ENCODE measurements at places on chromosomes 12 and 14. TPM values are rescaled to one million over a fixed set of nuclear protein-coding genes. Genes with fewer than 3 reads are reported as not detected.

- H3K4me3 ChIP-seq: no peak overlapping the region
- no peaks in the 10 kb centered on the region for H3K36me3 ChIP-seq
- H3K4me1 ChIP-seq: peaks cover 4% of the 10 kb centered on the region
- no peaks in the 10 kb centered on the region for H3K27me3 ChIP-seq
These were observed 4.7 kb downstream of the ASIC1 start for GRCh38 chr12:50061946-50062686.

- no peak overlapping the region for H3K27ac ChIP-seq
- H3K27me3 ChIP-seq: no peaks in the 10 kb centered on the region
- H3K36me3 ChIP-seq: no peaks in the 10 kb centered on the region
- peaks cover 59% of the 10 kb centered on the region for H3K4me1 ChIP-seq
- DNase-seq: no peak
These were observed 14.0 kb downstream of the SYNE3 start for GRCh38 chr14:95502381-95502950.

DNA sequence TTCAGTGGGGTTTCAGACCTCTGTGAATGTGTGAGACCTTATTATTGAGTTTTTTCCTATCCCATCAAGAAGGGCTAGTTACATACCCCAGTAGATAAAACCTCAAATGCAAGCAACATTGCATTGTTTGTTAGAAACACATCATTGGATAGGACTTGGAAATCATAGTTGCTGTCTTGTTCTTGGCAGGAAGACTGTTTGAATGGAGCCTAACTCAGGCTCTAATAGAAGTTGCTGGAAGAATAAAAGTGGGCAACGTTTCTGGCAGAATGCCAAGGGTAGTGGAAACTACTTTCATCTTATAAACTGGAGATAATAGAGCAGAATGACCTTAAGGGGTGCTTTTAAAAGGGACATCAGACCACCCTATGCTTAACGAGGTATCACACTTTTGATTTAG is 9.9 kb upstream of the PTHLH start:
- no peak overlapping the region for H3K4me3 ChIP-seq
- no peaks in the 10 kb centered on the region for H3K36me3 ChIP-seq
- no peak for DNase-seq
- no peak overlapping the region for H3K27ac ChIP-seq

DNA sequence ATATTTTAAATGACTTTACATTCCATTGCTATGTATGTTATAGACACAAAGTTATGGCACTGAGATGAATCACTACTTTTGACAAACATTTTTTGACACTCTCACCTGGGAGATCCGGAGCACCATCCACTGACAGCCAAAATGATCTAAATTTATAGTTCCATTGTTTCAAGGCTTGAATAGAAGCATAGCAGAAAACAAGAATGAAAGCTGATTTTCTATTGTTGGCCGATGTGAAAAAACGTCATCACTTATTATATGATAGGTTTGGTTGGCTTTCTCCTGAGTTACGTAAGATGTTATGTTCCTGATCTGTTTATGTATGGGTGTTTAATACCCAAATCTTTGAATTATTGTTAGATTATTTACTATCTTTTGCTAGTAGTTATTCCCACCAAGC is 306.2 kb downstream of the PAWR start:
- H3K27me3 ChIP-seq: no peaks in the 10 kb centered on the region
- H3K27ac ChIP-seq: no peak overlapping the region
- H3K36me3 ChIP-seq: no peaks in the 10 kb centered on the region
- DNase-seq: no peak
- no peak overlapping the region for H3K4me3 ChIP-seq

DNA sequence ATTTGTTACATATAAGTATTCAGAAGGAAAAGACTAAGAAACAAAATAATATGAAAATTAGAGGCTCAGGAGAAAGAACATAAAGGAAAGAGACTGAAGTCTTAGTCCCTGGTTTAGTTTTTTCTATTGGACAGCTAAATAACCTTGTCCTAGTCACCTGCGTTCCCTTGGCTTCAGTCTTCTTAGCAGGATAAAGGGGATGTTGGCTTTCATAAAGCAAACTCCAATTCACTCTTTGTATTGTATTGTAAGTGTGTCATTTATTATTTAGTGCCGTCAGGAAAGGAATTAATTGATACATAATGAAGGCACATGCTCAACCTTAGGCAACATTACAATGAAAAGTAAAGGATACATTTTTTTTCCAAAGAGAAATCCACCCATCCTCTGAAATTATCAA is 190.3 kb upstream of the PPFIA2 start:
- H3K36me3 ChIP-seq: no peaks in the 10 kb centered on the region
- no peaks in the 10 kb centered on the region for H3K4me1 ChIP-seq
- H3K4me3 ChIP-seq: no peak overlapping the region
- no peaks in the 10 kb centered on the region for H3K27me3 ChIP-seq
- no peak overlapping the region for H3K27ac ChIP-seq

DNA sequence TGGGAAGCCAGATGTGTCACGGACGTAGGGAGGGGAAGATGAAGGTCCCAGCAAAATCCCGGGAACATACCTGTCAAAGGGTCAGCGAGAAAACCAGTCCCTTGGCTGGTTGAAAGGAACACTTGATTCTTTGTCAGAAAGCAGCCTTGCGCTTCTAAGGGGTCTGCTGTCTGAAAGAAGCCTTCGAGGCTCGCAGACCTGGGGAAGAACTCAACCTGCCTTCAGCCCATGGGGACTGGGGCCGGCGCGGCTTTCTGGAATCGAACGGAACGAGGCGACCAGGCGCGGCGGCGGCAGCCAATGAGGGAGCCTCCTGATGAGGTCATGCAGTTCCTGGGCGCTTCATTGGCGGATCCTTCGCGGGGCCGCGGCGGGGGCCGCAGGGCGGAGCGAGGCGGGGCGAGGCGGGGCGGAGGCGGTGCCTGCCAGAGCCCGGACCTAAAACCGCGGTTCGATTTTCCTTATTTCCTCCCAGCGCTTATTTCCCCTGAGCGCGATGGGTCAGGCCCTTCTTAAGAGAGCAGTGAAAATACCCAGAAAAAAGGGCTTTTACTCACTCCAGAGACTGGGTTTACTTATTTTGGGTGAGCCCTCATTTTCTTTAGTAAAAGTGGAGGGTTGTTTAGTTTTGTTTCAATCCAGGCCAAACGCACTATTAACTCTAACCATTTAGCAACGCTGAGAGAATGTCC is 11.8 kb upstream of the TTC7B start:
- DNase-seq: peak; percentile 67
- H3K27me3 ChIP-seq: no peaks in the 10 kb centered on the region
- no peaks in the 10 kb centered on the region for H3K36me3 ChIP-seq
- peaks cover 10% of the 10 kb centered on the region for H3K4me1 ChIP-seq
- peak overlapping the region; percentile 52 for H3K27ac ChIP-seq
- peak overlapping the region; percentile 70 for H3K4me3 ChIP-seq

Gene SCNN1A
- 16.4 TPM for total RNA-seq

Gene GMPR2
- 39.2 TPM for total RNA-seq
